Stimulated activated CD4-positive, alpha-beta T cell treated with anti-CD3 and anti-CD28 coated beads, Interleukin-4, amount 100 ng/mL, for 24 hours (primary cell): ENCODE measurements at places on chromosomes 5 and 9.

GRCh38 chr9:76691517-76692313 is 72.5 kb upstream of the PCA3 start:
- DNase-seq: no peak

GRCh38 chr9:73022353-73022752 is 69.5 kb upstream of the ALDH1A1 start:
- no peak for DNase-seq

DNA sequence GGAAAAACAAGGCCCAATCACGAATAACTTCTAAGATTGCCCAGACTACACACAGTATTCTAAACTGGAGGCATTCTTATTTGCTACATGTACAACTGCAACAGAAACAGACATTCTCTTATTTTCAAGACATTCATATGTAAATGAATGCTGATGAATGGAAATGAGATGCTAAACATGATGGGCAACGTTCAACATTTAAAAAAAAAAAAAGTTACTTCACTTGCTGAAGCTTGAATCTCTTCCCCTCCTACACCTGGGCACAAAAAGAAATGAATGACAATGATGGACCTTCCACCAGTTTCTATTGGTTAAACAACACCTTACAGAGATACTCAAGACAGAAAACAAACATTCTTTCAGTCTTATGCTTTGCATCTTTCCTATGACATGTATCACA is 160.5 kb downstream of the BNC2 start:
- no peak for DNase-seq

DNA sequence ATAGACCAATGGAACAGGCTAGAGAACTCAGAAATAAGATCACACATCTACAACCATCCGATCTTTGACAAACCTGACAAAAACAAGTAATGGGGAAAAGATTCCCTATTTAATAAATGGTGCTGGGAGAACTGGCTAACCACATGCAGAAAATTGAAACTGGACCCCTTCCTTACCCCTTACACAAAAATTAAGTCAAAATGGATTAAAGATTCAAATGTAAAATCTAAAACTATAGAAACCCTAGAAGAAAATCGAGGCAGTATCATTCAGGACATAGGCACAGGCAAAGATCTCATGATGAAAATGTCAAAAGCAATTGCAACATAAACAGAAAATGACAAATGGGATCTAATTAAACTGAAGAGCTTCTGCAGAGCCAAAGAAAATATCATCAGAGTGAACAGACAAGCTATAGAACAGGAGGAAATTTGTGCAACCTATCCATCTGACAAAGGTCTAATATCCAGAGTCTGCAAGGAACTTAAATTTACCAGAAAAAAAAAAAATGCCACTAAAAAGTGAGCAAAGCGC is 43.8 kb downstream of the MRPS27 start:
- DNase-seq: no peak

- no peak for DNase-seq
These were observed 47.9 kb downstream of the RAI14 start for GRCh38 chr5:34703767-34704713.

DNA sequence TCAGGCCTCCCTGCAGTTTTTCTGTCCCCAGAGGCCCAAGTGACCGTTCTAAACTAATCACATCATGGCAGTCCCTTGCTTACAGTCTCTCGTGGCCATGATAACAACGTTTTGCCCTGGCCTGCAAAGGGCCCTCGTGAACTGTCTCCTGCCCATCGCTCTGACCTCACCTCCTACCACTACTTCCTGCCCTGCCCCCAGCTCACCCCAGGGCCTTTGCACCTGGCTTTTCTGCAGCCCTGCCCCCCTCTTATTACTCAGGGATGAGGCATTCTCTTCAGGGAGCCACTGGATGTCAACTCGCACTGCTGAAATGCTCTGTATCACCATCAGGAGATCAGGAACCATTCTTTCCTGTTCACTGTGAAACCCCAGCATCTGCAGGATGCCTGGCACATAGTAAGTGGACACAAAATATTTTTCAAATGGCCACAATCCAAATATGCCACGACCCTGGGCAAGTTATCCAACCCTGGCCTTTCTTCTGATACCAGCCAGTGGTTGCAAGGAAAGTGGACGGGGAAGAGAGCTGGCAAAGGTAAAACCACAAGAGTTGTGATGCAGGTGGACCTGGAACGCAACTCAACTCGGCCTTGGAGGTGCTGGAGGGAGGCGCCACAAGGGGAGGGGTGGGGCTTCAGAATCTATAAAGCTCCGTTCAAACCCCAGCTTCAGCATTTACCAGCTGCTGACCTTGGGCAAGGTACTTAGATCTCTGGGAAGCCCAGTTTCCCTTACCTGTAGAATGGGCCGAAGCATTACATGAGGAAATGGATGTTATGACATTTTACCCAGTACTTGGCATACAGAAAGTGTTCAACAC is 1.7 kb downstream of the SNCB start:
- DNase-seq: no peak

DNA sequence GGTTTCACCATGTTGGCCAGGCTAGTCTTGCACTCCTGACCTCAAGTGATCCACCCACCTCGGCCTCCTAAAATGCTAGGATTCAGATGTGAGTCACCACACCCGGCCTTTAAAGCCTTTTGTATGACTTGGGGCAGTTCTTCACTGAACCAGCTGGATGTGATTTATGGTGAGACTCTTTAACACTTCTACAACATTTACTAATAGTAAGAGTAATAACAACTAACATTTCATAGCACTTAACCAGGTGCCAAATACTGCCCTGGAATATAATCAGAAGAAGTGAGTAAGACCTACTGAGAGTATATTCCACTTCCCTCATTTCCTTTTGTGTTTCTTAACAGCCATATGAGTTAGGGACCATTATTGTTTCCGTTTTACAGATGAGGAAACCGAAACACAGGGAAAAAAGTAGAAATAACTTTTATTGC is 10.0 kb downstream of the ZSWIM6 start:
- no peak for DNase-seq

- DNase-seq: no peak
These were observed 69.4 kb downstream of the KLHL3 start for GRCh38 chr5:137666461-137666850.

- no peak for DNase-seq
These were observed 4.0 kb downstream of the NADK2 start for GRCh38 chr5:36237751-36238150.

DNA sequence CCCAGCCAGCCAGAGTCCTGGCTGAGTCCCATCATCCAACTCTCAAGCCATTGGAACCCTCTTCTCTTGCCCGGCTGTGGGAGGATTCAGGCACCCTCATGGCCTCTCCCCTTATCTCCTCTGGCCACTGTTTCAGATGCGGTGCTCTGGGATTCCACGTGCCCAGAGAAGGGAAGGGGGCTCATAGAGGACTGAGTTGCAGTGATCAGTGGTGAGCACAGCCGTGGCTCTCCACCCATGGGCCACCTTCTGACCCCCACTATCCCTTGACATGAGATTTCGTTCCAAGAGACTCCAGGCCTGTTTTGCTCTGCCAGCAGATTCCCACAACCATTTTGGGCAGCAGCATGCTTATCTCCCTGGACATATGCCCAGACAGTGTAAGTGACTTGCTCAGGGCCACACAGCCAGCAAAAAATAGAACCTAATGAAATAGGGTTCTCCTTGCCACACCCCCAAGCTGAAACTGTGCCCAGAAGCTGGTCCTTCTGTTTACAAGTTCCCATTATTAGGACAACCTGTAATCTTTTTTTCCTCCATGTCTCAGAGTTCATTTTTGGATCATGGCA is 2.7 kb downstream of the GPX3 start:
- no peak for DNase-seq

DNA sequence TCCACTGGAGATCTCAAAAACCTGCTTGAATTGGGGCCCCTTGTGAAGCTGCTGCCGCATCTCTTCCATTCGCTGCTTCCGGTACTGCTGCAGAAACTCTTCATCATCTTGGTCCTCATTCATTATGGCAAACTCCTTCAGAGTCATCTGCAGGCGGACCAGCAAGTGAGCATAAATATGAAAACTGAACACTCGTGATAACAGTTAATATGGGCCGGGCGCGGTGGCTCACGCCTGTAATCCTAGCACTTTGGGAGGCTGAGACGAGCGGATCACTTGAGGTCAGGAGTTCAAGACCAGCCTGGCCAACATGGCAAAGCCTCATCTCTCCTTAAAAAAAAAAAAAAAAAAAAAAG is 7.9 kb downstream of the PDCL start:
- no peak for DNase-seq

- DNase-seq: no peak
These were observed 51.6 kb upstream of the CNTLN start for GRCh38 chr9:17083258-17083657.

- DNase-seq: no peak
These were observed 18.7 kb upstream of the OR13D1 start for GRCh38 chr9:104675611-104676010.

DNA sequence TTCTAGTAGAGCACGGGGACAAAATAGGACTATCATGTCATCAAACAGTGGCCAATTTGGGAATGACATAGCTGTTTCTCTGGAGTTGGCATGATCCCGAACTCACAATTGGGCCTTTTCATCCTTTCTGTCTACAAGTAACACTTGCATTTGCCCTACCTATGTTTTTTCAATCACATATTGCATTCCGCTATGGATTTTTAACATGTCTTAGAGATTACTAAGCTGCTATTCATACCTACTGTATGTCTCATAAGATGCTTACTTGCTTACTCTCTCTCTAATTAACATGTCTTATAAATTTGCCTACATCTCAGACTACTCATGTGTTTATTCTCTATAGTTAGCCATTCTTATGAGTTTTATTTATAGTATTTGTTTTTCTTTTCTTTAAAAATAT is 341.2 kb upstream of the CTNND2 start:
- DNase-seq: no peak

GRCh38 chr5:174589599-174589998 is 134.8 kb upstream of the MSX2 start:
- DNase-seq: no peak

GRCh38 chr5:125326150-125326510 is 579.7 kb upstream of the ZNF608 start:
- no peak for DNase-seq
